Vagina (tissue), 2 donors: ENCODE measurements at places on chromosomes 3 and 15.

- DNase-seq: no peak
- no peak overlapping the region for H3K4me3 ChIP-seq
- no peaks in the 10 kb centered on the region for H3K27me3 ChIP-seq
- peaks cover 23% of the 10 kb centered on the region for H3K4me1 ChIP-seq
Measured at GRCh38 chr15:39357480-39358268, 223.2 kb upstream of the THBS1 start.

GRCh38 chr3:24945563-24945962 lies 450.9 kb upstream of the THRB start:
- H3K36me3 ChIP-seq: no peaks in the 10 kb centered on the region
- no peak overlapping the region for H3K4me3 ChIP-seq
- DNase-seq: no peak
- H3K4me1 ChIP-seq: no peaks in the 10 kb centered on the region
- no peaks in the 10 kb centered on the region for H3K27me3 ChIP-seq

DNA sequence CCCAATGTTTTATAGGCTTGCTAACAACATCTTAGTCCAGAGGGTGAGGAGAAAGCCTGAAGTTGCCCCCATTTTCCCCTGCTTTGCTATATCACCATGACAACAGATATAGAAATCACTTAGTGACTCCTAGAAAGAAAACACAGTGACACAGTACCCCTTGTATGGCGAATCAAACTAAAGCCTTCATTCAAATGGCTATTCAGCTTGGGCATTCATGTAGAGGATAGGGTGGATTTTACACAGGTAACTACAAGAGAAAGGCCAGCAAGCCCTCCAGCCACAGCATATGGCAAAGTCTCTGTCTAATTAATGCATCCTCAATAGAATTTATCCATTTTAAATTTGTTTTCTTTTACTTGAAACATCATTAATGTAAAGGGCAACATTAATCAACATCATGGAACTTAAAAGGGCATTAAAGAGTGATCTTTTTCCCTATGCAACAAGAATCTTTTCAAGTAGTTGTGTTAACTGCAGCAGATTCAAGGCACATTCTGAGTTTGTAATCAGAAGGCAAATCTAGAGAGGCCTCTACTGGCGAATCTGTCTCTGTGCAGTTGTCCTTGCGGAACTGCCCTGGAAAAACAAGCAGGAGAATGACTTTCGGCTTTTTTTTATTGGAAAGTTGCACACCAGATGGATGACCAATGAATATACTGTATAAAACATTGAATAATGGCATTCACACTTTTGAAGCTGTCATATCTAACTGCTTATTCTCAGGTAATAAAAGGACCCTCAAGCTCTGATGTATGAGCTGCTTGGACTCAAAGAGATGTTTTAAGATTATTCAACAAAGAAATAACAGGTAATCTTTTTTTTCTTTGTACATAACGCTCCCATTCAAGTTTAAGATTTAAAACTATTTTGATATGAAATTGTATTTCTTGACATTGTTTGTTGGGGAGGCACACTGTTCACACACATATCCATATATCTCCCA lies 621.7 kb upstream of the AGTR1 start:
- no peak overlapping the region for H3K27ac ChIP-seq
- H3K4me3 ChIP-seq: no peak overlapping the region

DNA sequence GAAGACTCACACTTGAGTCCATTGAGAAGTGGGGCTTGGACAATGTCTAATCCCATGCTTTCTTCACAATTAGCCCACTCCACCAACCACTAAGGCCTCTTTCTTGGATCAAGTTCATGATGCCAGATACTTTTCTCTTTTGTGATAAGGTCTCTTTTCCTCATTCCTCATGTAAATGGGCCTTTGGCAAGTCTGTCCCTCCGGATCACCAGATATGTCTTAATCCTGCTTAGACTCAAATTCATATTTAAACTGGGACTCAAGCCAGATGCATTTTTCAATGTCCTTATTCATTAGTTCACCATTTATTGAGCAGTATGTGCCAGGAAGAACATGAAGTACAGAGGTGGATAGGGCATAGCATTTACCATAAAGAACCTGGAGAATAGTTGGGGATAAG lies 671.1 kb downstream of the TBL1XR1 start:
- DNase-seq: no peak
- H3K27ac ChIP-seq: no peak overlapping the region
- no peak overlapping the region for H3K4me3 ChIP-seq
- H3K27me3 ChIP-seq: no peaks in the 10 kb centered on the region
- no peaks in the 10 kb centered on the region for H3K36me3 ChIP-seq
- no peaks in the 10 kb centered on the region for H3K4me1 ChIP-seq

GRCh38 chr3:102165367-102165766 lies 269.4 kb upstream of the ZPLD1 start:
- no peak overlapping the region for H3K4me3 ChIP-seq
- no peak overlapping the region for H3K27ac ChIP-seq
- no peaks in the 10 kb centered on the region for H3K27me3 ChIP-seq
- H3K36me3 ChIP-seq: no peaks in the 10 kb centered on the region
- DNase-seq: no peak

GRCh38 chr3:102400766-102401165 lies 34.0 kb upstream of the ZPLD1 start:
- H3K36me3 ChIP-seq: no peaks in the 10 kb centered on the region
- H3K4me3 ChIP-seq: no peak overlapping the region
- no peak overlapping the region for H3K27ac ChIP-seq
- no peak for DNase-seq

DNA sequence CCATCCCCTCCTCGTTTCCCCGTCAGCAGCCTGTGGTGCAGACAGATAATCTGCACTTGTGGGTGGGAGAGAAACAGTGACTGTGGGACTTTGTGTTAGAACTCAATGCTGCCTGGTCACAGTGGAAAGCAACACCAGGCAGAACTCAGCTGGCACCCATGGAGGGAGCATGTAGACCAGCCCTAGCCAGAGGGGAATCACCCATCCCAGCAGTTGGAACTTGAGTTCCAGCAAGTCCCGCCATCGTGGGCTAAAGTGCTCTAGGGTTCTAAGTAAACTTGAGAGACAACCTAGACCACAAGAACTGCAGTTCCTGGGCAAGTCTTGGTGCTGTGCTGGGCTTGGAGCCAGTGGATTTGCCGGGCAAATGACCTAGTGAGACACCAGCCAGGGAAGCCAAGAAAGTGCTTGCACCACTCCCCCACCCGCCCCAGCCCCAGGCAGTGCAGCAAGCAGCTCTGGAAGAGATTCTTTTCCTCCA lies 24.4 kb downstream of the ISG20 start:
- no peaks in the 10 kb centered on the region for H3K36me3 ChIP-seq
- H3K27me3 ChIP-seq: no peaks in the 10 kb centered on the region
- H3K4me3 ChIP-seq: no peak overlapping the region
- H3K27ac ChIP-seq: no peak overlapping the region
- DNase-seq: peak; percentile 89

DNA sequence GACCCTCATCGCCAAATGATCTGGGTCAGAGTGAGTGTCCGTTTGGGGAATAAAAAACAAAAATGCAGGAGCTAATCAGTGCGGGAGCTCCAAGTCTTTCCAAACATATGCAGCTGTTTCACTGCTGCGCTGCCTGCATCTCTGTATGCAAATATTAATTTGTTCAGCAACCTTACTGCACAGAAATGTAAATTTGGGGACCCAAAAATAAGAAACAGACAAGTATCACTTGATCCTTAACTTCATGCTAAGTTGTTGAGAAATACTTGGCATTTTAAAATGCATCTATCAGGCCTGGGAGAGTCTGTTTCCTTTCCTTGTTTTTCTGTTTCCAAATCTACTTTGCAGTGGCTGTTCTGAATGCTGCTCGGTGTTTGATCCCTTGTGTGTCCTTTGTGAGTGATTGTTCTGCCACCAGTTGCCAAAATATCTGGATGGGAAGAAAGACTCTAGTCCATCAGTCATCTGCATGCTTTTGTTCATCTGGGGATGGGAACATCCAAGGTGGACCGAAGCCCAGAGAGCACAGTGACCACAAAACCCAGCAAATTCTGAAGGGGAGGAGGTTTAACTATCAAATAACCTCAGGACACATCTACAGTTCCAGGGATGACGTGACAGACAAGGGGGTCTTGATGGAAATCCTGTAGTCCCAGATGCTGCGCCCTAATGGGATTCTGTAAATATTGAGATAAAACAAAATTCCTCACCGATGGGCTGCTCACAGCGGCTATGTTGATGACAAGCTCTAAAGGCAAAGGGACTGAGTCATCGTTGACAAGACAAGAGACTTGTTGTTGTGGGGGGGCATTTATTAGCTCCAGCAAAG lies 199.5 kb upstream of the WNT5A start:
- no peaks in the 10 kb centered on the region for H3K4me1 ChIP-seq
- no peak overlapping the region for H3K27ac ChIP-seq
- no peaks in the 10 kb centered on the region for H3K36me3 ChIP-seq
- DNase-seq: peak; percentile 37
- H3K27me3 ChIP-seq: no peaks in the 10 kb centered on the region
- no peak overlapping the region for H3K4me3 ChIP-seq

DNA sequence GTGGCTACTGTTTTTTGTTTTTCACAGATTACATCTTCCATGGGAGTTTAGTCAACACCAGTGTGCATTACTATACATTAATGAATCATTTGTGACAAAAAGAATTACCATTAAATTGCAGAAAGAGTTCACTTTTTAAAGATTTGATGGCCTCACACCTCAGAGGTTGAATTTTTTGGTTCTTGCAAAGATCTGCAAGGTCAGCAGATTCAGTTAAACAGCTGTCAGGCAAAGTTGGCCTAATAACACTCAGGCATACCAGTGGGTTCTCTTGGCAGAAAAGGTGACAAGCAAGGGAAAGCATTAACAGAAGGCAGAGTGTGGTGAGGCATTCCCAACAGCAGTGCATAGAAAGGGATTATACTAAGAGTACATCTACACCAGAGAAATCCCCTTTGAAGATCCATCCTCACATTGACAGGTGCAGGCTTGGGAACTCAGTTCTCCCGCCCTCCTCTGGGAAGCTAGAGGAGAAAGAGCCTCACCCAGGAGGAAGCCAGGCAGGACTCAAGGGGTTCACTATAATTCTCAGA lies 24.3 kb upstream of the PTX3 start:
- H3K4me1 ChIP-seq: no peaks in the 10 kb centered on the region
- no peak overlapping the region for H3K4me3 ChIP-seq
- H3K36me3 ChIP-seq: no peaks in the 10 kb centered on the region
- DNase-seq: no peak

GRCh38 chr3:15953841-15954240 lies 156.1 kb upstream of the ANKRD28 start:
- no peak for DNase-seq
- no peak overlapping the region for H3K4me3 ChIP-seq
- H3K36me3 ChIP-seq: no peaks in the 10 kb centered on the region
- no peaks in the 10 kb centered on the region for H3K27me3 ChIP-seq

DNA sequence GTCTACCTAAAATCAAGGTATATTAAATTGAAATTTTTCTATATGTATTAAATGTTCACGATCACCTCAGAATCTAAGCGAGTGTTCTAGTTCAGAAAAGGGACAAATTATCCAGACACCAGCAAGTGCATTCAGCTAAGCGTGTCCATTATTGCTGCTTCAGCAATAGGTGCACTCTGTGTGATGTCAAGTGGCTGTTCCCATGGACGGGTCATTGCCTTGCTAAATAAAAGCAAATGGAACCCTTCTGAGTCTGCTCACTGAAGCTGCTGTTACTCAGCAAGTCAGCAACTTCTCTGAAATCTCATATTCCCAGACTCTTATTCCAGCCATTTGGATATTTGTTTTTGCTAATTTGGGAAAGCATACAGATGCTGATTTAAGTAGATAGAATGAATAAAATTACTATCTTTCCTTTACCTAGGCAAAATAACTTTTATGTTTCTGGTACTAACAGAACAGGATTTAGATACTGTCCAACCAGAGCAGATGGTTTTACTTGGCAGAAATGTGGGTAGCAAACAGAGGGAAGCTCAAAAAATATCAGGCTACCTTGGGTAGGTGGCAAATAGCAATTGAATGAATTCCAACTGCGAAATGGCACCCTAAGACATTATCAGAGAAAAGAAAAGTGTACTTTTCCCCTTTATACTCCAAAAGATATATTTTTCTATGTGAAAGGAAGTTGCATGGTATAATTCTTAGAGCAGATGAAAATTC lies 407.0 kb downstream of the GAP43 start:
- no peak overlapping the region for H3K4me3 ChIP-seq
- DNase-seq: no peak
- H3K27me3 ChIP-seq: no peaks in the 10 kb centered on the region
- H3K4me1 ChIP-seq: no peaks in the 10 kb centered on the region
- no peaks in the 10 kb centered on the region for H3K36me3 ChIP-seq

- no peaks in the 10 kb centered on the region for H3K27me3 ChIP-seq
- peaks cover 32% of the 10 kb centered on the region for H3K4me1 ChIP-seq
- no peaks in the 10 kb centered on the region for H3K36me3 ChIP-seq
- no peak overlapping the region for H3K4me3 ChIP-seq
- H3K27ac ChIP-seq: no peak overlapping the region
Measured at GRCh38 chr3:16508591-16508995, 4.9 kb downstream of the RFTN1 start.

DNA sequence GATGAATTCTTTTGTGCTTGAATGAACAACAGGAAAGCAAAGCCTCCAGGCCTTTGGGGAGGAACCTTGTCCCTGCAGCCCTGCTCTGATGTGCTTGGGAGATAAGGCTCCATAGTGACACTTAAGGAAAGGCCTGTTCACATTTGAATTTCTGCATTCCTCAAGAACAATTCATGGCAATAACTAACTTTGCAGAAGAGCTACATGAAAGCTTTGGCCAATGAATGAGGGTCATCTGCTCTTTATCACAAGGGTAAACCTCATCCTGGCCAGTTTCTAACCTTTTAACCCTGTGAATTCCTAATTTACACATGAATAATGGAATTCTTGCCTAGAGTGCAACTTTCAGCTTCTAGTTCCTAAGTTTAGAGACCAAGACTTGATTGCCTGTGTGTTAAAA lies 5.6 kb downstream of the PRTG start:
- DNase-seq: no peak
- no peaks in the 10 kb centered on the region for H3K27me3 ChIP-seq
- H3K27ac ChIP-seq: no peak overlapping the region
- H3K36me3 ChIP-seq: no peaks in the 10 kb centered on the region

- no peak overlapping the region for H3K27ac ChIP-seq
- H3K4me3 ChIP-seq: no peak overlapping the region
- no peaks in the 10 kb centered on the region for H3K27me3 ChIP-seq
- no peaks in the 10 kb centered on the region for H3K36me3 ChIP-seq
- peaks cover 17% of the 10 kb centered on the region for H3K4me1 ChIP-seq
Measured at GRCh38 chr15:47412136-47412535, 305.2 kb upstream of the SEMA6D start.

DNA sequence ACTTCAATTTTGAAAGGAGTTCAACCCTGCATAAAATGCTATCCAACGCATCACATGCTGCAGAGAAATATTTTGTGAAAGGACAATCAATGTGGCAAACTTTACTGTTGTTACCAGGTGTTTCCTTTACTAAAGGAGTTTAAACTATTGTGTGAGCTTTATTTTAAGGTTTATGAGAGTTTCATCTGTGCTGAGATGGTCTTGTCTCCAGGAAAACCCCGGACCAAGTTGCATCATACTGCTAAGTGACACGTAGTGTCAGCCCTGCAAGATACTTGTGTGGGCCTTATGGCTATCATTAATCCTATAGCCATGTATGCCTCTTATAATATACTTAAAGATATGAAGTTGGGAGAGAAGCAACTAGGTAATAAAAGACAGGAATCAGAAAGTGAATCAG lies 94.5 kb upstream of the EPHA6 start:
- H3K27ac ChIP-seq: no peak overlapping the region
- H3K4me3 ChIP-seq: no peak overlapping the region
- H3K36me3 ChIP-seq: no peaks in the 10 kb centered on the region
- H3K27me3 ChIP-seq: no peaks in the 10 kb centered on the region
- DNase-seq: no peak

- peak overlapping the region; percentile 66 for H3K4me3 ChIP-seq
- DNase-seq: no peak
- no peaks in the 10 kb centered on the region for H3K36me3 ChIP-seq
- H3K27ac ChIP-seq: peak overlapping the region; percentile 70
Measured at GRCh38 chr15:40844696-40845030, 815 bp downstream of the SPINT1 start.
